ENCODE measurements at places on chromosomes 2 and 18.

DNA sequence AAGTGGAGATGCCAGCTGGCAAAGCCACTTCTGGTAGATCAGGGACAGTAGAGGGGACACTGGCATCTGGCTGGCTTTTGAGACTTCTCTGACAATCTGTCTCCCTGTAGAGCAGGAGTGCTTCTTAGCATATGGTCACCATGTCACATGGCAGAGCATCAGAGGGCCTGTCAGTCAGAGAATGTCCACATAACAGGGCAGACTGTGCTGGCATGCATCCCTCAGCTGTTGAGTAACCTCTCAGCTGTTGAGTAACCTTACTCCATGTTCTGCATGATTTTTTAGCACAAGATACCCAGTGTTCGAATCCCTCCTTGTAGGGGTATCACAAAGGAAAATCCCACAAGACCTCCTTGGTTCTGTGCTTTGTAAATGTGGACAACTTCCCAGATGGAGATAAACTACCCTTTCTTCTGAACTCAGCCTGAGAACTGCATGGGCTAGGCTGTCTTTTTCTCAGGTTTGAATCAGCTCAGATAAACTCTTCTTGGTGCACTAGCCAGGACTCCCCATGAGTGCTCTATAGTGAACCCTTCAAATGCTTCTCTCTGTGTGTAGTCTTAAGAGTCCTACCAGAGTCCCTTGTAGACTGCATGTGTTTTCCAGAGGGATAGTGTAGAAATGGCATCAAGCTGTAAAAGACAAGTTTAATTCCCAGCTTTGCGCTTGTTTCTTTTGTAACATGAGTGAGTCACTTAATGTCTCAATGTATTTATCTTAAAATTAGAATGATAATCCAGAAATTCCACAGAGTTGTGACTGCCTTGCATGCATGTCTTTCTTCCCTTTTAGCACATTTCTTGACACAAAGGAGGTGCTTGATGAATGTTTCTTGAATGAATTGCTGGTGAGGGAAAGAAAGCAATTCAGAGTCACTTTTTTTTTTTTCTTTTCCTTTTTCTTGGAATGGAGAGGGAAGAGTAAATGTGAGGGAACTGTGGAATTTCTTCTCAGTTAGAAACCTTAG, 442.3 kb upstream of the HNMT start:
- no peak for DNase-seq

- no peak for DNase-seq
Observed at GRCh38 chr2:232207174-232207573, 171.4 kb upstream of the ALPP start.

DNA sequence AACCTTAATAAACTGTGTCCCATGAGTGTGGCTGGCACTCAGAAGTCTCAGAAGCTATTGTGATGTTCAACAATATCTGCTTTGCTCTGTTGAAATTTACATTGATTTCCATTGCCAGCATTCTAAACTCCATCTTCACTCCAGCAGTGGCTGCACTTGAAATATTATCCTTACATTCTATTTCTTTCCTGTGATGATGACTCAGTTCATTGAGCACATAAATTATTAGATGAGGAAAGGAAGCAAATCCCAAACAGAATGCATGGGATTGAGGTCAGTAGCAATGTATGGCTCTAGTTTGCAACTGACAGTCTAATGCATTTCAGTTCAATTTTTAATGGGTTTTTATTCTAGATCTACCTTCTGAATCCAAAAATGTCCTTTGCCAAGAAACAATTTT, 92.4 kb upstream of the TTN start:
- no peak for DNase-seq

GRCh38 chr2:113858764-113859163, 31.1 kb upstream of the ACTR3 start:
- DNase-seq, result no peak

DNA sequence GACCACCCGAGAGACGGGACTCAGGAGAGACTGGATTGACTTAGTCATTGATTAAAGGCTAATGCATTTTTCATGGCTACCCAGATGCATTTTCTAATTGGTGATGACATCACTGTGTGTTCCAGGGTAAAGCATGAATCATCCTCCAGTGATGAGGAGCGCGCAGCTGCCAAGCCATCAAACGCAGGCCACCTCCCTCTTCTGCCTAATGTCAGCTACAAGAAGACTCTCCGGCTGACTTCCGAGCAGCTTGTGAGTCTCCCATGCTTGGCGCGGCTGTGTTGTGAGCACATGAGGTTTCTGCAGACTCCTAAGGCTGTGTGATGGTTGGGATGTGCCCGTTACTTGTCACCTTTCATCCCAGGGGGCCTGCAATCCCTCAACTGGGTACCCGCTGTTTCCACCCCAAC, 56.4 kb downstream of the LPIN1 start:
- no peak for DNase-seq

- no peak for DNase-seq
Observed at GRCh38 chr2:182592691-182593393, 123.2 kb upstream of the DNAJC10 start.

DNA sequence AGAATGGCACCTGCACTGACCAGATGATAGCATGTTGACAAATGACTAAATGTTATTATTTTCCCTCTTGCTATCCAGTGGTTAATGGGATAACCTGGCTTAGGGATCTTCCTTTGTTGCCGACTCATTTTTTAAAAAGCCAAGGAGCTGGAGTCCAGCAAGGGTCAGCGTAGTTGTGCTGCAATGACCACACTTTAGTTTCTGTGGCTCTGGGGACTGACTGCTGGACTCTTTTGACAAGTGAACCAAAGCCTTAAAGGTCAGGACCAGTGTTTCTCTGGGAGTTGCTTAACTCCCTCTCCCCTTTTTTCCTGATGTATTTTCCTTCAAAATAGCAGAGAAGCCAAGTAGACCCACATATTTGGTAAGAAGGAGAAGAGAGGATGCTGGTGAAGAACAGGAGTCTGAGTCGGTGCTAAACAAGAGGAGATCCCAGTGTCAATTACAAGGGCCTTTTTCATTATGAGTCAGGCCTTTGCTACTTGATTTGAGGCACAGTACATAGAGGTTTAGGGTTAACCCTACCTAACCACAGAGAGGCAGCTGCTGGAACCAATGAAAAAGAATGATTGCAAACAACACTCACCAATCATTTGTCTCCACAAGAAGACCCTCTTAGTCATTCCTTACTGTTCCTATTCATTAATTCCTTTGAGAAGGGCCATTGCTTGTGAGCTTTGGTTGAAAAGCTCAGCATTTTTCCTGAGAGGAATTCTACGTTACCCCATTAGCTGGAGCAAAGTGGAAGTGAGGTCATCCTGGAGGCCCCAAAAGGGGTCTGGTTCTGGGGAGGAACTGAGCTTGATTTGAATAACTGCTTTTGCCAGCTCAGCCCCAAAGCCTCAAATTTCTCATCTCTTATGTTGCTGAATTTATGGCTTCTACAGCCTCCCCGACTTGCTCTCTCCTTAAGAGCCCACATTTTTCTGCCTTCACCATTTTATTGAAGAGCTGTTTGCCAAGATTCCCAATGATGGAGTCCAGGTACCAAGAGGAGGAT, 137.6 kb upstream of the HNMT start:
- DNase-seq, result no peak

GRCh38 chr2:152718909-152719645, 657 bp downstream of the ARL6IP6 start:
- DNase-seq, result no peak

DNA sequence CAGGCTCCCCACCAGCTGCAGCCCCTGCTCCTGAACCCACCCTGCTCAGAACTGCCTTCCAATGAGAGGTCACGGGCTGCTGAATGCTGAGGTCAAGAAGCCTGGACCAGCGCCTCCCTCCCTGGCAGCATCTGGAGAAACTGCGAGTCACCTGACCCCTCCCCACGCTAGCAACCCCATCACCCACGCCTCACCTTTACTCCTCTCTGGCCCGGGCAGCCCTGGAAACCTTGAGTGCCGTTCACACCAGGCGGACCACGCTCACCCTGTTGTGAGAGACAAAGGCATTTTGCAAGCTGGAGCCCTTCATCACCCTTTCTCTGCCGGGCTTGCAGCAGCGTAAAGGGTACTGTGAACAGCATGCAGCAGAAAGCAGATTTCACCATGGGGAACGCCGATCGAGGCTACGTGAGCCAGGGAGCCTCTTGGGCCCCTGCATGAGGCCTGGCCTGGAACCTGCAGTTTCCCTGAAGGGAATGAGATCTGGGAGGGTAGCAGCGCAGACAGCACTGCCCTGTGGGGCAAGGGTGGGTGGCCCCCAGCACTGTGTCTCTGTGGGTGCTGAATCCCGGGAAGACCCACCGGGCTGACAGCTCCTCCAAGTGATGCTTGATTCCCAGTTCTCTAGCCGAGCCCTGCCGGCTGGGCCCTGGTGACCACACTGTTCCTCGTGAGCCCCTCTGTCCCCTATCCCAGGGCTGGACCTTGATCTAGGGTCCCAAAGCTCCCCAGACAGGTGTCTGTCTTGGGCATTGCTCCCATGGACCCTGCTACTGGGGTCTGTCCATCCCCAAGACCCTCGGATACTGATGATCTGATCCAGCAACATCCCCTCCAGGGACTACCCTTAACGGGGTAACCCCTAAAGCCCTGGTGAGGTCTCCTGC, 53.8 kb downstream of the COL6A3 start:
- DNase-seq, result no peak

DNA sequence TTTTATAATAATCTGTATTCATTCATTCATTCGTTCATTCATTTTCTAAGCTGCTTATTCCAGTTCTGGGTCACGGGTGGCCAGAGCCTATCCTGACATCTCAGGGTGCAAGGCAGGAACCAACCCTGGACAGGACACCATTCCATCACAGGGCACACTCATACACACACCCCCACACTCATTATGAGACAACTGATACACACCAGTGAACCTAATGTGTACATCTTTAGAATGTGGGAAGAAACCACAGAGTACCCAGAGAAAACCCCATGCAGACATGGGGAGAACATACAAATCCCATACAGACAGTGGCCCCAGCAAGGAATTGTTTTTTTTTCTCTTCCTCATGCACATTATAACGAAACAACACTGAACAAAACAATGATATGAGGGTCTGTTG, 54.7 kb downstream of the RTN4 start:
- DNase-seq, result no peak

- no peak for DNase-seq
Observed at GRCh38 chr2:106868275-106868674, 17.7 kb downstream of the ST6GAL2 start.

DNA sequence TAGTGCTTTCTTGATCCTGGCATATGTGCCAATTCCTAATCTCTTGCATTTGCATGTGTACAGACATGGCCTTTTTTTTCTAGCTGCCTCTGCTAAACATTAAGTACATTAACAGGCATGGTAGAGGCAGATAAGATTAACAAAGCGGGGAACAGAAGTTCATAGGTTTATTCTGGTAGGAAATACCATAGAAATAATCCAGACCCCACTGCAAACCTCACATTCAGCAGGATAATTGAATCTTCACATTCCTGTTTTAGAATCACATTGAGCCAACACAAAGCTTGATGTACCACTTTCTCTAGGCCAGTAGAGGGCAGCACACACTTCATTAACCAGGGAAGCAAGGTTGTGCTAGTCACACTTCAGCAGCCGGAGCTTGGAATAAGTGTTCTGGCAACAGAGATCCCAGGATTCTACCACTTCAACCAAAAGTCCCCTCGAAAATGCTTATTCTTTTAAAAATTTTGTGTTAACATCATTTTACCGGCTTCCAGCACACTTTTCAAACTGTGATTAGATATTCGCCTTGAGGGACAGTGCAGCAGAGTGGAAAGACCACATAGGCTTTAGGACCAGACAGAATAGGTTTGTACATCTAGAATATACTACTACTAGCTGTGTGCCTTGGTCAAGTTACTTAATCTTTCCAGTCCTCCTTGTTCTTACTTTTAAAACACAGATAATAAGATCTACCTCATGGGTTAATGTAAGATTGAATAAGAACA, 420.2 kb upstream of the CHST9 start:
- DNase-seq, result peak; percentile 49

DNA sequence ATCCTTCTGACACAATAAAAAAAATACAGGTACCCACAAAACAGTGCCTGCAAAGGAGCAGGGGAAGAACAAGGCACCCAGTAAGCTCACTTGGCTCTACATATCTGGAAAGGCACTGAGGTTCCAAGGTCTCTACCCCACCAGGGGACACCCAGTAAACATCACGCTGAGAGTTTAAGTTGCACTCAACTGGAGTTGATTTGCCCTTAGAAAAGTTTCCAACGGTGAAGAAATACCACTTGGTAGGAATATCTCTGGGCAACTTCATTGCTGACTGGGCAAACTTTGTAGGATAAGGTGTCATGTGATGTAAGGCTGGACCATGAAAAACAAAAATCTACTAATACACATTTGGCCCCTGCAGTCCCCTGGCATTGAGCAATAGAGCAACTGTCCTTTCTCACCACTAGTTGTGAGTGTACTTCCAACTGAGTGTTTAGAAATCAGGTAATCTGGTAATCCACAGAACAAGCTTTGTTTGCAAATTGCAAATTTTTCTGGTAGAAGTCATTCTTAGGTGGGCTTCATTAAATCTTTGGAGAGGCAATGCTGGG, 14.2 kb downstream of the ST8SIA3 start:
- DNase-seq, result no peak

GRCh38 chr2:191206613-191207471, 38.4 kb upstream of the MYO1B start:
- DNase-seq, result no peak

- no peak for DNase-seq
Observed at GRCh38 chr18:44638811-44639210, 41.9 kb upstream of the SETBP1 start.

DNA sequence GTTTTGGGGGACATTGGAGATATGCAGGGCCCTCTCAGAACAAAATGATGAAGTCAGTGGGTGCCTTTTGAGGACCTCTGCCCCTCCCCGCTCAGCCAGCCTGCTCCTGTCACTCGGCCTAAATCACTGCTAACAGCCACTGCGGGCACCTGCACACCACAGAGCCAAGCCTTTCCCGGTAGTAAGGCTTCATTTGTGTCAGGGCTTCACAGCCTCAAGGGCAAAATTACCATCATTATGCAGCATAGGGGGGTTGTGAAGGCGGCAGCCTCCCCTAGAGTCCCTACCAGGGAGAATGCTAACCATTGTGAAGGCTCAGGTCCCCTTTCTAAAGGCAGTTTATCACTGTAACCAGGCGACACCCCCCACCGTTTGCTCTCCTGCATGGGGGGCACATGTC, 519.8 kb upstream of the MYT1L start:
- DNase-seq, result no peak

DNA sequence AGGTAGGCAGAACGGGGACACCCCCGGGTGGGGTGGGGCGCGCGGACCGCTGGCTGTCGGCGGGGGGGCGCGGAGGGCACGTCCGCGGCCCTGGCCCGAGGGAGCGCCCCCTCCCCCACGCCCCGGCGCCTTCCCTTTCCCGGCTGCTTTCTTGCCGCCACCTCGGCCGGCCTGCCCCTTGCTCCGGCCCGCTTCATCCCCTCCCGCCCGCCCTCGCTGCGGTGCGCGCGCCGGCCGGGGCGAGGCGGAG, 443 bp downstream of the VAPA start:
- no peak for DNase-seq

GRCh38 chr18:52200406-52200805, 139.6 kb upstream of the DCC start:
- no peak for DNase-seq

GRCh38 chr2:237388036-237388435, 25.9 kb downstream of the COL6A3 start:
- no peak for DNase-seq

GRCh38 chr2:239499726-239500573, 99.1 kb upstream of the HDAC4 start:
- no peak for DNase-seq

GRCh38 chr2:231462729-231463465, 1.4 kb downstream of the NCL start:
- no peak for DNase-seq

- no peak for DNase-seq
Observed at GRCh38 chr2:163690896-163691295, 44.9 kb downstream of the FIGN start.
